ENCODE measurements at places on chromosomes 16 and 17.

- no peak for DNase-seq
Measured at GRCh38 chr16:6573577-6573976, 759.1 kb upstream of the RBFOX1 start.

DNA sequence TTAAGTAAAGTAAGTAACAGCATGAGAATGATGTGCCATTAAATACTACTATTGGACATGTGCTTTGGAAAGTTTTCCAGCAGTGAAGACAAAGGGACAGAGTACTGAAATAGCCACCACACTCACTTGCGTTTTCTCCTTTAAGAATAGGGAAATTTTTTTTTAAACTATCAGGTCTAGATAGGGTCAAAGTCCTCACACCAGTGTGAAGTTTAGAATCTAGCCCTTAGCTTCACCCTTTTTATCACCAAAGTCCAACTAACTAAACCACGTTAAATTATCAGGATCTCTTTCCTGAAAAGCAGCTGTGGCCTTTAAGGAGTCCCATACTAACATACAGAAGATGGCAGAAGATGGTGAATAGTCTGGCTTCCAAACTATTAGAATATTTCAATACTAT is 180.9 kb downstream of the ZNF18 start:
- DNase-seq, result no peak

DNA sequence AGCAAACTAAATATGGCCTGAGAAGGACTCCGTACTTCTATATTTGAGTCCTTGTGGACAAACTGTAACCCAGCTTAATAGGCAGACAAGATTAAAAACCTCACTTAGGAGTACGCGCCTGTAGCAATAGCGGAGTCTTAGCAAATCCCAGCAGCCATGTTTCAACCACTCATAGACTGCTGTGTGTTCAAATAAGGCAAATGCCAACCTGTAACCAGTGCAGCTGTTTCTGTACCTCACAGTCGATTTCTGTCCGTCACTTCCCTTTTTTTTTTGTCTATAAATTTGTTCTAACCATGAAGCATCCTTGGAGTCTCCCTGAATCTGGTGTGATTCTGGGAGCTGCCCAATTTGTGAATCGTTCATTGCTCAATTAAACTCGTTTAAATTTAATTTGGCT is 30.2 kb downstream of the TANC2 start:
- DNase-seq, result no peak

- DNase-seq, result no peak
Measured at GRCh38 chr17:1769822-1770477, 8.1 kb downstream of the SERPINF1 start.

DNA sequence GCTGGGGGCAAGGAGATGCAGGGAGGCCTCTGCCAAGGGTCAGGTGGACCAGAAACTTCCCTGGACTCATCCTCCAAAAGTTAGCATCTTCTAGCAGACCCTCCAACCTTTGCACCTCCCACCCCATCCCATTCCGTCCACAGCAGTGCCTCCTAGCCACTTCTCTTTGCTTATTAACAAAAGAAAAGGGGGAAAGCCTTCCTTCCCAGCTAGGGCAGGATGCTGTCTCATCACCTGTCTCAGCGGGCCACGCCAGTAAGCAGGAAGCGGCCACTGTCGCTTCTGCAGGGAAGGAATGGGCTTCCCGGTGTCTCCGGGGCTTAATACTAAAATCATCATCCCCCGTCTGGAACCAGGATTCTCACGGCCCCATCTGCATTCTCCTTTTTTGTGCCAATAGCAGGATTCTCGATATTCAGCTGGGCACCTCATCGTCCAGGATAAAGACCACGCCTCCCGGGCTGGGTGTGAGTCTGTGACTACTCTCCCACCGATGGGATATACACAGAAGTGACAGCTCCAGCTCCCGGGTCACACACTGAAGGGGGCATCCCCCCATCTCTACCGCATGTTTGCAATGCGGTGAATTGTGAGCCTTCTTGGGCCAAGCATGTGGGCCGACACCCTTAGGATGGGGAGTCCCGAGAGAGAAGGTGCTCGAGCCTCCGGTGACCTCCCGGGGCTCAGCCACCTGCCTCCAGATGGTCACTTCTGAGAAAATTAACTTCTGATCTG is 15.5 kb upstream of the RBFOX3 start:
- no peak for DNase-seq

Data from stimulated activated CD8-positive, alpha-beta memory T cell treated with anti-CD3 and anti-CD28 coated beads, Interleukin-12 subunit alpha, Interleukin-12 subunit beta, amount 100 ng/mL, for 1 hour (primary cell).